Non-pigmented ciliary epithelial cell (primary cell): ENCODE measurements at places on chromosomes 6 and 20.
A peak's percentile ranks its signal among the peaks of the same experiment; 100 is the strongest.

- peak; percentile 45 for DNase-seq
These were observed 20.4 kb downstream of the OSBPL2 start for GRCh38 chr20:62258499-62259293.

DNA sequence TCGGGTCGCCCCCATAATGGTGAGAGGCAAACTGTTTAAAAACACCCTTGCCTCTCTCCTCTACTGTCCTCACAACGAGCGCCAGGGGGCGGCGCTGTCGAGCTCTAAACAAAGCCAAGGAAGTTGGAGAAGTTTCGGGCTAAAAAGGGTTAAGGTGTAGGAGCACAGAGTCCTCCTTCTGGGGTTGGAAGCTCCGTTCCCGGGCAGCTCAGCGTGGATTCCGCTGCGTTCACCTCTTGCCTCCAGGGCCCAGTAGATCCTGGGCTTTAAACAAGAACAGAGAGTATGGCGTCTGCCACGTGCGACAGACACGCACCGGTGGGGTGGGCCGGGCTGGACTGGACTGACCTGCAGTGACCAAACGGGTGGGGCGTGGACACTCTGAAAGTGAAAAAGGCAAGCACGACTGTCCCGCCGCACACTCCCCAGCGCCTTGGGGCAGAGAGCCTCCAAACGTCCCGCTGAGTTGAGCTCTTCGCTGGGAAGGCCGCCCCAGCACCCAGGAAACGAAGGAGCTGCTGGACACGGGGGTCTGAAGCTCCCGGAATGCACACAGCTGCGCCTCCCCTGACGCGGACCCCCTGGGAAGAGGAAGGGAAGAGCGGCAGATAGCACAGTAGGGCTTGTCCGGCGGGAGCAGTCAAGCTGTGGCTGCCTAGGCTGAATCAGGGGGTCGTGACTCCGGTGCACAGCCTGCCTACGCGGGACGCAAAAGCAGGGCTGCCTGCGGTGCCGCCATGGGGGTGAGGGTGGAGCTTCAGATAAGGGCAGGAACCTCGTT, 1.6 kb upstream of the THBD start:
- DNase-seq = peak; percentile 51

- DNase-seq = no peak
These were observed 582.5 kb downstream of the DOK5 start for GRCh38 chr20:55057779-55058415.

- no peak for DNase-seq
These were observed 114.8 kb downstream of the SMOC2 start for GRCh38 chr6:168555618-168556273.

GRCh38 chr20:50153500-50154377, at the start of gene PEDS1:
Gene PEDS1, minus strand, starts transcription at chr20:50153723. Its CDS starts 86 bp downstream, at chr20:50153637.
- no peak for DNase-seq

GRCh38 chr6:107654764-107655163, 164.8 kb downstream of the SOBP start:
- DNase-seq = no peak

DNA sequence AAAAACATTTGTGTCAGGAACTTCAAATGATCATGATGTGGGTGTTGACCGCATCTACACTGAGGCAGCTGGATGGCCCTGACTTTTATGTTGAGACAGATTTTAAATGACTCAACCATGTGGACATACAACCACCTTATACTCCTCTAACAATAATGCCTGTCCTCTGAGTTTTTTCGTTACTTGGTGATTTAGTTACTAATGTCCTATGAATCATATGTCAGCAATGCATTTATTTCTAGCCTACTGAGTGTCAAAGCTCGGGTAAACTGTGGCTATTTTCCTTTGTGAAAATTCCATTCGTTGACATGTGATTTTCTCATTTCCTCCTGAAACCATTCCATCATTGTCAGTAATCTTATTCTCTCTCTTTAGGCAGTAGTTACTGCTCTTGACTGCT, 38.9 kb upstream of the NKX2-4 start:
- peak; percentile 84 for DNase-seq

- DNase-seq = no peak
These were observed 9.5 kb downstream of the RPL10A start for GRCh38 chr6:35477551-35478179.

DNA sequence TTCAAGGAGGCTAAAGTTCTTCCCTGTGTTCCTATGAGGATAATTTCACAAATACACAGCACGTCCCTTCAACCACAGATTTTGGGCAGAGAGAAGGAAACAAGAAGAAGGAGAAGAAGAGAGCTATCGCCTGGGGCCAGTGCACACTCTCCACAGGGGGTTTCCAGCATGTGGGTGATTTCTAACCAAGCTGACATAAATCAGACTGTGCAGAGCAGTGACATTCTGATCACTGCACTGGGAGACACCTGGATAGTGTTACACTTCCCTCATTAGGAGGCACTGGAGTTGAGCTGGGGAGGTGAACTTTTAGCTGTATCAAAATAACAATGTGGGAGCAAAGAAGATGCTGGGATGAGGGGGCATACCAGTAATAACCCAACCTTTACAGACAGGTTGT, 71.8 kb upstream of the CENPW start:
- DNase-seq = no peak

GRCh38 chr6:53336070-53336469, 12.7 kb downstream of the ELOVL5 start:
- DNase-seq = no peak

DNA sequence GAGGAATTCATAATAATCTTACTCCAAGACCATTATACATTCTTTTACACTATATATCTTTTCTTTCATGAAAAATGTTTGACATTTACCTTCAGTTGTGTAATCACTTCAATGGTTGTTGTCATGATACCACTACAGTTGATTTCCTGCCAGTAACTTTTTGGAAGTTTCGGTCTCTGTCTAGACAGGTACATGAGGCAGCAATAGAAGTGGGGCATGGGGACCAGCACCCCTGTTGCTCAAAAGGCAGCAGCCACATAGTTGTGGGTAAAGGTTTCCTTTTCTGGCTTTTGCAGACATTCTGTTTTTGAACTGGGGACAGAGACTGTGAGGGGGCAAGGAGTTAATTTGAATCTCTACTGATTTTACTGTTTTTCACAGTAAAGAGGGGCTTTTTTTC, 14.1 kb downstream of the SAMD5 start:
- DNase-seq = no peak

- no peak for DNase-seq
These were observed 2.1 kb downstream of the SOBP start for GRCh38 chr6:107491760-107492660.

GRCh38 chr6:106162921-106163320, 76.8 kb downstream of the PRDM1 start:
- no peak for DNase-seq

DNA sequence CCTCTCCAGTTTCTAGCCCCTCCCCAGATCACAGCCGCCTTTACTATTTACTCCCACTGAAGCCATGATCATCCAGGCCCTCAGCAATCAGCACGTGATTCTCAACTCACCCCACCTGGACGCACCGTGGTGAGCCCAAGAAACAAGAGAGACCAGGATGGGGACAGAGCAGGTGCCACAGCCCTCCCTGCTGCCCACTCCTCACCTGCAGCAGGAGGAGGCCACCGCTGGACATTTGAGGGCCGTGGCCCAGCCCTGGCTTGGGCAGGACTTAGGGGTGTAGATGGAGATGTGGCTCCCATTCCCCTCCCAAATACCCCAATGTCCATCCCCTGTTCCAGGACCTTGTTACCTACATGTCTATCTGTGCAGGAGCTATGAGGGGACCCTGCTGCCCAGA, 20.3 kb downstream of the HLA-F start:
- no peak for DNase-seq

DNA sequence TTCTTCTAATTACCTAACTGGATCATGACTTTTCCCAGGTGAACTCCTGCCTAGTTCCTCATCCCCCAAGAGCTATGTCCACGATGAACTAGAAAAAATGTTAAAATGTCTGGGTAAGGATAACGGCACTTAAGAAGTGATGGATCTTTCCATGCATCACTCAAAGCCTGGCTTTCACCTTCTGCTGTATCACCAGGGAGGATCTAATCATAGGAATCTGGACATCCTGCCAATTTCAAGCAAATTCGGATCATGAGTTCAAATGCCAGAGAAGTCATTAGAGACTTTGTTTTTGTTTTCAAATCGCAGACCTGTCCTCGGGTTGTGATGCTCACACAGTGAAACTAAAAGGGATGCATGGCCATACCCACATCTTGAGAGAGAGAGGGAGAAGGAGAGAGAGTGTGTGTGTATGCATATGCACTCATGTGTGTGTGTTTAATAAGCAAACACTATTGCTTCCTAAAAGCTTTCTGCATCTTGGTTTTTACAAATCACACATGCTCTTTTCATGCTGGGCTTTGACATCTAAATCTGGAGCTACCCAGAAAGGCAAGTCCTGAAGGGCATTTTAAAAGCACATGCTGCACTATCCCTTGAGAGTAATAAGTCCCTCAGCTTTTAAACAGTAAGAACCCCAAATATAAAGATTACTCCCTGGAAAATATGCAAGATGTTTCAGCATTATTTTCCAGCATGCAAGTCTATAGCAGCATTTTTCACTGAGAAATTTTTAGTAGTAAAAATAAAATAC, 524.6 kb upstream of the NOX3 start:
- no peak for DNase-seq

DNA sequence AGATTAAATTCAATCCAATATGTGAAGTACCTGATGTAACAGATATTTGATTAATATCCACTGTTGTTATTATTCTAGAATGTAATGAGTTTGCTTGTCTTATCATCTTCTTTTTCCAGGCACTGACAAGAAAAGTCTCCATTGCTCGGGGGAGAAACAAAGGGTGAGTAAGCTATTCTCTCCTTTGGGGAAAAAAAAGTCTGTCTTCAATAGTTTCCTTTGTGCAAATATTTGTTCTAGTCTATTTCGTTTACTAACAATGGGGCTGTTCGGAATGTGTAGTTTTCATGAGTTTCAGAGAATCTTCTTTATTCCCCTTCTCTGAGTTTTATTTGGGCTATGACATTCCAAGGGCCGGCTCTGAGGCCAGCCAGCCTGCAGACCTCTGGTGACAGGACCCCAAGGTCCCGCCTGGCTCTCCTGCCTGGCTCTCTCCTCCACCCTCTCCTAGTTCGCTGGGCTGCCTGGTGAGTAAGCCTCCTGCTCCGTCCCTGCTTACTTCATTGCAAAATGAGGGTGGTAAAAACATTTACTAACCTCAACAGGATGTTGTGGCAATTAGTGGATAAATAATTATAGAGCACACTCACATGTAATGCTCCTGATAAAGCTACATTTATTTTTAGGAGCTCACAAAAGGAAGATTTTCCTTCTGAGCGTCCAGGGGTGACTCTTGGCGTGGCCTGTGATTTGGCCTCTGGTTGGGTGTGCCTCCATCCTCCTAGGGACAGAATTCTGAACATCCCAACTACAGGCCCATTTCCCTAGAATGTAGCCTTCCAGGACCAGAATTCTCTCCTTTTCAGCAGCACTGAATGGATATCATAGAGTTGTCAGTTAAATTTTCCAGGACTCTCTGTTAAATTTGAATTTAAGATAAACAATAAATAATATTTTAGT, 43.1 kb upstream of the SNX9 start:
- DNase-seq = no peak

DNA sequence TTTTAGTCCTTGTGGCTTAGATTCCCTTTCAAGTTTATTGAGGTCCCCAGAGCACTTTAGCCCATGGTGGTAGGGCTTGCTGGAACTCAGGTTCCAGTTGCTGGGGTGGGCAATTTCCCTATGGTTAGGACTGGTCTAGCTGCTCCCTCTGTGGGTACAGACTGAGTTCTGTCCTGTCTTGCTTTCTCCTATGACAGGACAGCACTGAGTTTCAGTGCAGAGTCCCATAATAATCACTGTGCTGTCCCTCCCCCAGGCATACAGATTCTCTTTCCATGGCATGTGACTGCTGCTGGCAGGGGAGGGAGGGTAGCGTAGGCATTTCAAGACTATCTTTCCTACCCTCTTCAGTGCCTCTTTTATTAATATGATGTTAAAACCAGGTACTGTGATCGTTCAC, 17.1 kb upstream of the ERVFRD-1 start:
- DNase-seq = no peak

GRCh38 chr20:42123981-42124473, 505.9 kb upstream of the CHD6 start:
- DNase-seq = no peak

DNA sequence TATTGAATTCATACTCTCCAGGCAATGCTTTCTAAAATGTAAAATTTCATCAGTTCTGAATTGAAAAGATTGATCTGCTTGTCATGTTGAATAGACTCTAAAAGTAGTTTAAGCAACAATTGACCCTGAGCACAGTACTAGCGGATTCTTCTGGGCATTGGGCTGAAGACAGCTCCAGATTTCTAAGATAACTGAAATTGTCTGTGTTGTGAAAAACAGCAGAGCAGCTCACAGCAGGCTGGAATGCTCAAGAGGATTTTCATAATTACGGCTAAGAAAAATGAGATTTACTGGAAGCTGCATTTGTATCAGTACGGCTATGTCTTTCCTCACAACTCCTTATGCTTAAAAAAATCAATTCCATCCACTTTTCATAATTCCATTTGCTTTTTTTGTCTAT, 373.7 kb downstream of the HACE1 start:
- no peak for DNase-seq

DNA sequence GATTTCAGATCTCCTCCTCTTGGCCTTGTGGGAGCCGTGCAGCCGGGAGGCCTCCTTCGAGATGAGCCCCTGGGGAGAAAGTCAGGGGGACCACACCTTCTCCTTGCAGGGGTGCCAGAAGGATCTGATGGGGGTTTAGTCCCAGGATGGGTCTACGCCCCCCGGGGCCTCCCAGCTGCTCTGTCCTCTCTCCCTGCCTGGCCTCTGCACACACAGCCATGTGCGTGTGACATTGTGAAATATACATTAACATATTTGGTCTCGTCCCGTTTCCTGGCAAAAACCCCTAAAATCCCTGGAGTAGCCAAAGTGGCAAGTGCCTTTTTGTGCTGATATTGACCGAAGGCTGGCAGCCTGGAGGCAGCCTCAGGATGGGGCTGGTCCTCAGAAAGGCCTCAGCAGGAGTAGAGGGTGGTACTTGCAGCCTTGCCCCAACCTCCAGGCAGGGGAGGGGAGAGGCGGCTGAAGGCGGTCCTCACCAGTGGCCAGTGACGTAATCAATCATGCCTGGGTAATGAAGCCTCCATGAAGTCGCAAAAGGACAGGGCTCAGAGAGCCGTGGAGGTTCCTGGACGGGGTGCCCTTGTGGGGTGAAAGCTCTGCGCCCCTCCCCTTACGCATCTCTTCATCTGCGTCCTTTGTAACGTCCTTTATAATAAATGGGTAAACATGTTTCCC, 5.1 kb upstream of the HELZ2 start:
- DNase-seq = no peak

DNA sequence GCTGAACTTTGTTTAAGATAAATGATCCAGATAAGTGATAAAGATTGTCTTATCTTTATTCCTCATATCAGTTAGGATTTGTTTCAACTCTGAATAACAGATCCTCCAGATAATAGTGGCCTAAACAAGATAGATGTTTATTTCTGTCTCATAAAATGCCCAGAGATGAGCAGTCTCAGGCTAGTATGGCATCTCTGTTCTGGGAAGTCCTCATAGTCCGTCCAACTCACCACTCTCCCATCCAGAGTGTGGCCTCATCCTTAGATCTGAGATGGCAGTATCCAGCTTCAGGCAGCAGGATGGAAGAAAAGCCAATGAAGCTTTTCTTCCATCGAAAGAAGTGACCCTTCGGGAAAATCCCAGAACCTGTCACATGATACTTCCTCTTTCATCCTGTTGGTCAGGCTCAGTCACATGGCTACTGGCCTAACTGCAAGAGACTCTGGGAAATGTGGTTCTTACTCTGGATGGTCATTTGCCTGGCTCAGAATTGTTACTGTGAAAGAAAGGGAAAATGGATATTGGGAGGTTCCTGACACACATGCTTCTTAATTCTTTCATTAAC, 29.4 kb upstream of the TAGAP start:
- DNase-seq = no peak

GRCh38 chr6:80316686-80317231, 210.3 kb downstream of the BCKDHB start:
- no peak for DNase-seq

GRCh38 chr20:53773792-53774401, 180.3 kb upstream of the ZNF217 start:
- peak; percentile 94 for DNase-seq
